ENCODE measurements at places on chromosomes 5 and 9.

- DNase-seq = no peak
Observed at GRCh38 chr5:58670582-58670981, 87.7 kb downstream of the RAB3C start.

DNA sequence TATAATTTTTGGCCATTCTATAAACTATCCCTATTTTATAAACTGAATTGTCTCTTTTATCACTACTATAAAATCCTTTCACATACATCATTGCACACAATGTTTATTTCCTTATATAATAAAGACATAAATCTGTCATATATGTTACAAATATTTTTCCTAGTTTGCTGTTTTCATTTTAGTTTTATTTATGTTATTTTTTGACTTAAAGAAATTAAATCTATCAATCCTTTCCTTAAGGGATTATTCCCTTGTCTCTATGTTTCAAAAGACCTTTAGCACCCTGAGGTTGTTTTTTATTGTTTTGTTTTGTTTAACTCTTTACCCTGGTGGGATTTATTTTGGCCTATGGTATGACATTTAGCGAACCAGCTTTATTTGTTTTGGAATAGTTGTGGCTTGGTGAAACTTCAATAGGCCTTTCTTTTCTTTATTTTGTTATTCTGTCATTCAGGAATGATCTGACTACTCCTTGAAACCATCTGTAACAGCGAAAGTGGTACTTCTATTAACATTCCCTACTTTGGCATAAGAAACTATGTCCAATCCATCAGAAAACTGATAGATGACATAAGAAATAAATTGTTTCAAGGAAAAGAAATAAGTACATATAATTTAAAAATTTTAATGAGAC lies 125.9 kb downstream of the CEP120 start:
- DNase-seq = no peak

DNA sequence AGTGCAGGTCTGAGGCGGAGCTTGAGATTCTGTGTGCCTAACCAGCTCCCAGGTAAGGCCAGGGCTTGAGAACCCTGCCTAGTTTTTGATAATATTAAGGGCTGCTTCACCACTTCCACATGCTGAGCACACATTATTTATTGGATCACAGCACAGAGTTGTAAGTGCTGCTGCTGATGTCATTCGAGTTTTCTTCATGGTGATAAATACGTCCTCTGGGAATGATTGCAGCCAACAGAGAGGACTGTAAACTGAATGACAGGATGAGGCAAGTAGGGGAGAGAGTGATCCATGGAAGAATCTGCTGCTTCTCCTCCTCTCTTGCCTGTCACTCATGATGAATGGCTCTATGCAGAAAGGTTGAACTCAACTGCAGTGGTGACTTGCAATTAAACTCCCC lies 77.9 kb upstream of the VPS13A start:
- DNase-seq = no peak

DNA sequence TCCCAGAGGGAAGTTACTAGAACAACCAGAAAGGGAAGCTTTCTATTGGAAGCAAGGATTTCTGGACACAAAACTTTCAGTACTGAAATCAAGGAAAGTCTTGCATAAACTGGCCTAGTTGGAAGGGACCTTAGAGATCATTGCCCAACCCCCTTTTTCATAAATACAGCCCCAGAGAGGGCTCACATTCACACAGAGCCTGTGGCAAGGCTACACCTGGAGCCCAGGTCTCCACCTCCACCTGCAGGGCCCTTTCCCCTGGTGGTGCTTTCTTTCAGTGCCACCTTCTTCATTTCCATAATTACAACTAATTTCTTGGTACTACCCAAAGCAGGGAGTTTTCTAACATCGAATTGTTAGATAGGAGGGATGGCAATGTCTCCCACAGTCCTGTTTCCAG lies 85.7 kb downstream of the ADRB2 start:
- no peak for DNase-seq

DNA sequence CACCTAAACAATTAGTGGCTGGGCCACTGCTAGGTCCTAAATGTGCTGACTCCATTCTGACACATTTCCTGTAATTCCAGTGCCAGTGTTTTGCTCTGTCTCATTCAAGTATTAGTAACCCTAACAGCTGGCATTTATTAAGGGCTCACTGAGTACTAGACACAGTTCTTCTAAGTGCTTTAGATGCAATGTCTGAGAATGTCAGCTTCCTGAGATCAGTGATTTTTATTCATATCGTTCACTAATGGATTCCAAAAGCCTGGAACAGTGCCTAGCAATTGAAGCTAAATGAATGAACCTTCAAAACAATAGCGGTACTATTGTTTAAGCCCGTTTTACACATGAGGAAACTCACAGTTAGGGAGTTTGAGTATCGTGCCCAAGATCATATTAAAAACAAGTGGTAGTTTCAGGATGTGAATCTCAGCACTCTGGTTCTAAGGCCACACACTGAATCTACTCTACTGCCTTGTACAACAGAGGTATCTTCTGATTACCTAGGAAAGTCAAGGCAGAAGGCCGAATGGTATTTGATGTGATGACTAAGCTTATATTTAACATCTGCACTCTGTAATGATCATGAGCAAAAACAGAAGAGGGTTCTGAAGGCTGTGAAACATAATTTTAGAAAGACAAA lies 304.0 kb downstream of the PJA2 start:
- no peak for DNase-seq

GRCh38 chr5:31481531-31482165 lies 50.2 kb downstream of the DROSHA start:
- DNase-seq = no peak

- no peak for DNase-seq
Observed at GRCh38 chr9:15357050-15357653, 50.1 kb upstream of the TTC39B start.

DNA sequence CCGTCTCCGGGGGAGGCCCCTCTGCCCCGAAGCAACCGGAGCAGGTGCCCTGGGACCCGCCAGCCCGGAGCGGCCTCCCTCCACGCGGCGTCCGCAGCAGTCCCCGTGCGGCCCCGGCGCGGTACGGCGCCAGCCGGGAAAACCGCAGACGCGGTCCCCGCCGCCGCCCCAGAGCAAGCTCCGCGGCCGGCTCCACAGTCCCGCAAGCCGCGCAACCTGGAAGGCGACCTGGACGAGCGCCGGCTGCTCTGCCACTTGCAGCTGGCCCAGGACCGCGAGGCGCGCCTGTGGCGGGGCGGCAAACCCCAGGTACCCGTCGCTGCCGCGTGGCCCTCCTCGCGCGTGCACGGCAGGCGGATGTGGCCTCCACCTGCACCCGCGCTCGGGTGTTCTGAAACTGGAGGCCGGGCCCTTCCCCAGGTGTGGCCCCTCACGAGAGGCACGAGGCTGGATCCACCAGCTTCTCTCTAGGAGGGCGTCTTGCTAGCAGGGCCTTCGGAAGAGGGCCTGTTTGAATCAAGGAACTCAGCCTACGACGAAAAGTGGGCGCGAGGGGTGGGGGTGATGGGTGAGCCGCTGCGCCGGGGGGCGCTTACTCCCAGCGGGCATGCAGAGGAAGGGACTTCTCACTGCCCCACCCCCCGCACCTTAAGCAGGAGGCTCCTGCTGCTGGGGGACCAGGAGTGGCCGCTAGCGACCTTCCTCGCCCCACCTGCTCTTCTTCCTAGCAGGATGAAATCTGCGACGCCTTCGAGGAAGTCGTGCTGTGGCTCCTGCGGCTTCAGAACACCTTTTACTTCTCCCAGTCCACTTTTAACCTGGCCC lies 602 bp downstream of the CCNI2 start:
- no peak for DNase-seq

GRCh38 chr5:159698322-159698721 lies 218.0 kb upstream of the ADRA1B start:
- no peak for DNase-seq

GRCh38 chr9:86282979-86283535 lies 719 bp upstream of the ISCA1 start:
- no peak for DNase-seq

GRCh38 chr5:133698646-133699526 lies 86.5 kb upstream of the FSTL4 start:
- DNase-seq = no peak

DNA sequence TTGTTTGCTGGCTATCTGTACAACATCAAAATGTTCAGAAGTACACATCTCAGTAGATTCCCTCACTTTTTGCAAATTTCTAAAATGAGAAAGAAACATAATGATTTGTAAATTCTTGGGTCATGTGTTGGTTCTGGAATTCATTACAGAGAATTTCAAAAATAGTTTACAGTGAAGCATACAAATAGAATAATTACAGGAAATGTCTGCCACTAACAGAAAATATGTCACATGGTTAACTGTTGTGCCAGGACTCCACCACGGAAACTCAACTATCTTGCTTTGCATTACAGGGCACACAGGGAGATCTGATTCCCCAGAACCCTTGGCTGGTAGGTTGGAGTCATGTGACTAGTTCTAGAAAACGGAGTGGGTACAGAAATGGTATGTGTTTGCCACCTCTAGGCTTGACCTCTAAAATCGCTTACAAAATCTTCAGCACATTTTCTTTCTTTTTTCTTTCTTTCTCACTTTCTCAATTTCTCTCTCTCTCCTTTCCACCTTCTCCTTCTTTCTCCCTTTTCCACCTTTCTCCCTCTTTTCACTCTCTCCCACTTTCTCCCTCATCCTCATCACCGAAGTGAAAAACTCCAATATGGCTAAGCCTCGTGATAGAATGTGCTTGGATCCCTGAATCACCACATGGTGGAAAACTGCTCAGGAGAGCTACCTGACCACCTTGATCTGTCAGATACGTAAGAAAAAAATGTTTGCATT lies 32.4 kb downstream of the RASEF start:
- DNase-seq = no peak

DNA sequence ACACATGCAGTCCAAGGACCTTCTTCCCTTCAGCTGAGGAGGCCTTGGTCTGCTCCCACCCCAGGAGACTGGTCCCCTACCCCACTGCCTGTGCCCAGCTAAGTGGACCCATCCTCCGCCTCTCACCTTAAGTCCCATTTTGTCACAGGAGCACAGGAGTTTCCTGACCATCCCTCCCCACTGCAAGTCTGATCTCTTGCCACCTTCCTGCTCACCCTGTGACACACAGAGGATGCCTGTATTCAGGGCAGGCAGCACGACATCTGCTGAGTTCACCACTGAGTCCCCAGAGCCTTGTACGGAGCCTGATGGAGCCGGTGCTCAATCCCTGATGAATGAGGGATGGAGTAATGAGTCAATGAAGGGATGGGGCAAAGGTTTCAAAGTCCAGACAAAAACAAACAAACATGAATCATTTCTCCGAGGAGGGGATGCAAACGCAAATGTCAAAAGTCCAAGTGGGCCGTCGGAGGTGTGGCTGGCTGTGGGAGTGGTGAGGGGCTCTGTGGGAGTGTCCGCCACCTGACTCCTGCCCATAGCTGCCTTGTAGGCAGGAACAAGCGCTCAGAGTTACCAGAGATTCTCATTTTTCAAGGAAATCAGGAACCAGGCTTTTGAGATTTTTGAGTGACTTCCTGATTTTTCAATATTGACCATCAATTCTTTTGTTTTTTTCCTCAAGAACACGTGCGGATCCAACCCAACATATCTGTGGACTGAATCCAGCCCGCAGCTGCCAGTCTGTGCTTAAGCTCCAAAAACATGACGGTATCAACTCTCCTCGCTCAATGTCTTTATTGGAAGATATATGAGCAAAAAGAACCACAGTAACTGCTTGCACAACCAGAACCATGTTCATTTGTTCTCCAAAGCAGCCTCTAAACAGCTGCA lies 4.4 kb downstream of the RAPGEF1 start:
- DNase-seq = peak; percentile 82

- no peak for DNase-seq
Observed at GRCh38 chr9:131578021-131578420, 32.7 kb downstream of the PRRT1B start.

DNA sequence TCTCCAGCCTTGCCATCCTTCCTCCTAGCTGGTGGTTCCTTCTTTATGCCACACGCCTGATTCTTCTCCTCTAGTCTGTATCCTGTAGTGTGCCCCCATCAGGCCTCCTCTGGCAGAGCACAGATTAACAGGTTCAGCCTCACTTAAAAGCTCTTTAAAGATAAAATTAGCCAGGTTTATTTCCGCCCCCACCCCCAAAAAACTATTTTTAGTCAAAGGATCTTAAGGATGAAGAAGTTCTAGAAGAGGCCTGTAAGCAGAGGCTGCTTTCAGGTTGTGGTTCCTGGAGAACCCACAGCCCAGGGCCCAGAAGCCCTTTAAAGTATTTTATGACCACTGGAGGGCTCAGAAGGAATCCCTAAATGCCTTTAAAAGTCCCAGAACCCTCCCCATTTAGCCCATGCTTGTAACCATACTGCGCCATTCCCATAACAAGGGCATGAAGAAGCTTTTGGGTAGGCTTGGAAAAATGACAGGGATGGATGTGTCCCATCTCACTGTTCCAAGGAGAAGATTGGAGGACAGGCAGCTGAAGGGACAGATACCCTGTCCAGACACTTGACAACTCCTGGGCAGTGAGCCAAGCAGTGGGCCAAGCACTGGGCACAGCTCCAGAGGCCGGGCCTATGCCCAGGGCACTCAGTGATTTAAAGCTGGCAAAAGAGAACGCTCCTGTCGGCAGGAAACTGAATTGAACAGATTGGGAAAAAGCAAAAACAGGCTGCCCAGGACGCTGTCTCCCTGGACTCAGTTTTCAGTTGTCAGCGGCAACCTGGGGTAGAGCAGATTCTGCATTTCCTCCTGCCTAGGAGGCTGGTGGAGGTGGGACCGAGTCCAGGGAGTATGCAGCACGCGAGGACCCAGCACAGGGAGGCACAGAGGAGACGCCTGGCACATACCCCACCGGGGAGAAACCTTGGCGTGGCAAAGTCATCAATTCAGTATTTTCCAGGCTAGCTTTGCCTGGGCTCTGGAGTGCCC lies 106.3 kb upstream of the SSBP2 start:
- peak; percentile 74 for DNase-seq

DNA sequence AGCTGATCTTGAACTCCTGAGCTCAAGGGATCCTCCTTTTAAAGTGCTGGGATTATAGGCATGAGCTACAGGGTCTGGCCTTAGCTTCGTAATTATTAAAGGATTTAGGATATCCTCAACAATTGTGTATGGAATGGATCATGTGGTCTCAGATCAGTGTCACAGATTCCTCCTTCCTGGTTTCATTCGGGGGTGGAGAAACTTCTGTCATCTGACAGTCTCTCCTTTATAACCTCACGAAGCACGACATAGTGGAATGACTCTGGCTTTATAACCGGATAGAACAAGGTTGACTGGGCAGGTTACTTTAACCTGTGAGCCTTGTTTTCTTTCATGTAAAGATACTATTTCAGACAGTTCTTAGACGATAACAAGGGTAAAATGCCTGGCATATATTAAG lies 4.4 kb upstream of the GNG10 start:
- no peak for DNase-seq

- DNase-seq = no peak
Observed at GRCh38 chr5:97124335-97124734, 18.1 kb downstream of the LIX1 start.
